Endothelial cell of umbilical vein (primary cell): ENCODE measurements at places on chromosomes 3 and 15. TPM values are rescaled to one million over a fixed set of nuclear protein-coding genes. Genes with fewer than 3 reads are reported as not detected.

Gene FHIT
- total RNA-seq, result 2.2 and 3.1 TPM in 2 replicates

DNA sequence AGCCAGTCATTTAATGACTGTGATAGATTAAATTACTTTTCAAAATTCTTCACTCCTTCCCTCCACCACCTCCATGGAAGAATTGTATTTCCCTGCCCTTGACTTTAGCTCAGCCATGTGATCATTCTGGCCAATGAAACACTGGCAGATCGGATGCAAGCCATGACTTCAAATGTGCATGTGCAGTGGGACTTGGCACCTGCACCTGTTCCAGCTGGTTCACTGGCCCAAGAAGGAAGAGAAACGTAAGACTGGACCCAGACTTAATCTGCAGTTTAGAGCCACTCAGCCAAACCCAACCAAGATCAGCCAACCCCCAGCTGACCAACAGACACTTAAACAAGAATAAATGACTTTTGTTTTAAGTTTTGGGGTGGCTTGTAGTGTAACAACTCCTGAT, 11.8 kb downstream of the DPH3 start:
- H3K36me3 ChIP-seq, result no peaks in the 10 kb centered on the region
- no peak overlapping the region for H3K4me3 ChIP-seq
- DNase-seq, result no peak
- H3K27me3 ChIP-seq, result no peaks in the 10 kb centered on the region

GRCh38 chr15:85710340-85710842, 84.3 kb downstream of the KLHL25 start:
- peaks cover 18% of the 10 kb centered on the region for H3K4me1 ChIP-seq
- H3K27me3 ChIP-seq, result no peaks in the 10 kb centered on the region
- no peak for DNase-seq
- H3K36me3 ChIP-seq, result no peaks in the 10 kb centered on the region
- H3K4me3 ChIP-seq, result no peak overlapping the region
- H3K27ac ChIP-seq, result no peak overlapping the region

- no peak for DNase-seq
- no peak overlapping the region for H3K4me3 ChIP-seq
- H3K4me1 ChIP-seq, result peaks cover 9% of the 10 kb centered on the region
- H3K36me3 ChIP-seq, result no peaks in the 10 kb centered on the region
These were observed 101.3 kb downstream of the ASB7 start for GRCh38 chr15:100703671-100704070.

GRCh38 chr3:132488151-132488550, 70.8 kb downstream of the DNAJC13 start:
- H3K4me1 ChIP-seq, result no peaks in the 10 kb centered on the region
- H3K27ac ChIP-seq, result no peak overlapping the region
- no peak overlapping the region for H3K4me3 ChIP-seq
- peak; percentile 34 for DNase-seq
- H3K36me3 ChIP-seq, result peaks cover 2% of the 10 kb centered on the region

- no peak for DNase-seq
- no peak overlapping the region for H3K4me3 ChIP-seq
- H3K27ac ChIP-seq, result no peak overlapping the region
- peaks cover 6% of the 10 kb centered on the region for H3K36me3 ChIP-seq
- H3K27me3 ChIP-seq, result no peaks in the 10 kb centered on the region
These were observed 14.3 kb upstream of the TATDN2 start for GRCh38 chr3:10233988-10234387.

DNA sequence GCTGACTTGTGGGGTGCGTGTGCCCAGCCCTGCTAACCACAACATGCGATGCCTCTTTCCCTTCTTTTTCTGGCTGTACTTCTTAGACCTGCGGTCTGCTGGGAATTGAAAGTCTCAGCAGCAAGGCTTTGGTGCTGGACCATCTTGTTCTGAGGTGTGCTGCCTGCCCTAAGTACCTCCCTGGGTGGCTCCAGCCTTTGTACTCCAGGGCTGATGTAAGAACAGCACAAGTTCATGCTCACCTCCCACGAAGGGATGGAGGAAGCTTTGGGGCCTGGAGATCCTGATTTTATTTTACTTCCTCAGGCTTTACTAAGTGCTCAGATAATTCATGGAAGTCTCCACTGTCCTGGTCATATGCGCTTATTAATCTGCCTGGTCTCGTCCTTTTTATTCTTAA, 28.9 kb downstream of the FAM43A start:
- no peak overlapping the region for H3K4me3 ChIP-seq
- H3K4me1 ChIP-seq, result peaks cover 25% of the 10 kb centered on the region
- peak overlapping the region; percentile 27 for H3K27ac ChIP-seq
- no peak for DNase-seq
- H3K36me3 ChIP-seq, result no peaks in the 10 kb centered on the region
- no peaks in the 10 kb centered on the region for H3K27me3 ChIP-seq

Gene STRA6
- not detected in 2 replicates for total RNA-seq

DNA sequence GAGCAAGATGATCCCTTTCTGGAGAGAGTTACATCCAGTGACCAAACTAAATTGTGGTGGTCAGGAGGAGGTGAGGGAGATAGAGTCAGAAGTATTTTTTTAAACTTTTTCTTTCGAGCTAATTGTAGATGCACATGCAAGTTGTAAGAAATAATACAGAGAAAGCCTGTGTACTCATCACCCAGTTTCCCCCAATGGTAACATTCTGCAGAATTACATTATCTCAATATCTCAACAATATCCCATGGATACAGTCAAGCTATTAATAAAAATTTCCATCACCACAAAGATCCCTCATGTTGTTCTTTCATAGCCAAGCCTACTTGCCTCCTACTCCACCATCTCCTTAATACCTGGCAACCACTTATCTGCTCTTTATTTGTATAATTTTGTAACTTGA, 3.3 kb upstream of the TMEM45A start:
- H3K27me3 ChIP-seq, result peaks cover 3% of the 10 kb centered on the region
- DNase-seq, result no peak
- H3K4me3 ChIP-seq, result no peak overlapping the region
- peaks cover 9% of the 10 kb centered on the region for H3K4me1 ChIP-seq

DNA sequence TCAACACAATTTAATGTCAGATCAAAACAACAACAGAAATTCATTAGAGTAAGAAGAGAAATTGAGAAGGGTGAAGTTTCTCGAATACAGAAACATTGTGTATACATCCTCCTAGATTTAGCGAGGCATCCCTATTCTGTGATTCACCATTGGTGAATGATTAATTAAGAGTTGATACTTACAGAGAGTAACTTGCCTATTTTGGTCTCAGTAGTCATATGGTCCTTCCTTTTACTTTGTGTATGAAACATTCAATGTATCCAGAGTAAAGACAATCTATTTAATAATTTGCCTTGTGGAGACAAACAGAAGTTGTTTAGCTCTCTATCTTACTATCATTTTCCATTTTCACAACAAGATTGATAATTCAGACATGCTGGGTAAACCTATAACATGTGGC, 432.0 kb downstream of the ZPLD1 start:
- no peak overlapping the region for H3K4me3 ChIP-seq
- H3K27me3 ChIP-seq, result no peaks in the 10 kb centered on the region
- H3K4me1 ChIP-seq, result no peaks in the 10 kb centered on the region

- DNase-seq, result no peak
These were observed 20.1 kb upstream of the ST3GAL6 start for GRCh38 chr3:98743071-98743470.

Gene IQCF5
- total RNA-seq, result not detected in 2 replicates

- no peaks in the 10 kb centered on the region for H3K27me3 ChIP-seq
- no peak for DNase-seq
- no peak overlapping the region for H3K27ac ChIP-seq
- H3K36me3 ChIP-seq, result no peaks in the 10 kb centered on the region
- H3K4me3 ChIP-seq, result no peak overlapping the region
These were observed 16.1 kb upstream of the AHSG start for GRCh38 chr3:186596568-186597287.
